ENCODE measurements at places on chromosomes 7 and 10.

DNA sequence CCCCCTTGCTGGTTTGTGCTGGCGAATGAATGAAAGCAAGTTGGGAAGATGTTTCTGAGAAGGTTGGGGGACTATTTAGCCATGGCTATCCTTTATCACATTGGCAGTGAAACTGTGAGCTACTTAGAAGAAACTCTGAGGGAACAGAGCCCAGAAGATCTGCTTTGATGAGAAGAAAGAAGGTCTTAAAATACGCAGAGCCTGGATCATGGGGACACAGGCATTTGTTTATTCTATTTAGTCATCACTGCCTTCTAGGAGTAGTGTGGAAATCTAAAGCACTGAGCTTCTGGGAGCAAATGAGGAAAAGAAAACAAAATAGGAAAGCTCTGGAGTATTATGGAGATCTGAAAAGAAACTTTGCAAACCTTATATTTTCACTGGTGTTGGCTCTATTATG is 28.5 kb downstream of the CPED1 start:
- DNase-seq, result no peak

- DNase-seq, result no peak
These were observed 521.1 kb upstream of the POT1 start for GRCh38 chr7:125450749-125451148.

DNA sequence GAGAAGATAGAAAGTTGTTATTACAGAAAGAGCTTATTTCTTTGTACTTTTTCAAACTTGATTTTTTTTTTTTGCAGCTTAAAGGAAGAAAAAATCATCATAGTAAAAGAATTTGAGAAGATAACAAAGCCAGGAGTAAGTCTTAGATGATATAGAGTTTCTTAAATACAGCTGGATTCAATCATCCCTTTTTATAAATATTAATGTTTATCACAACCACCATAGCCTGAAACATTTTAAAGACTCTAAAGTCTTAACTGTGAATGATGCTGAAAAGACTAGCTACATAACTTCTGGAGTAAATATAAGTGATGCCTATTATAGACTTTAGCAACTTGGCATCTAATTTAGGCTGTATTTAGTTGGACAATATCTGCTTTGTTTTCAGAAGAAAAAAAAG is 54.8 kb upstream of the FGL2 start:
- DNase-seq, result no peak

GRCh38 chr10:47268696-47269095 is 31.3 kb upstream of the GDF10 start:
- DNase-seq, result no peak

GRCh38 chr7:100167912-100168323 is 499 bp downstream of the GAL3ST4 start:
- DNase-seq, result no peak

- DNase-seq, result no peak
These were observed 424.8 kb upstream of the FZD8 start for GRCh38 chr10:36066850-36067249.

DNA sequence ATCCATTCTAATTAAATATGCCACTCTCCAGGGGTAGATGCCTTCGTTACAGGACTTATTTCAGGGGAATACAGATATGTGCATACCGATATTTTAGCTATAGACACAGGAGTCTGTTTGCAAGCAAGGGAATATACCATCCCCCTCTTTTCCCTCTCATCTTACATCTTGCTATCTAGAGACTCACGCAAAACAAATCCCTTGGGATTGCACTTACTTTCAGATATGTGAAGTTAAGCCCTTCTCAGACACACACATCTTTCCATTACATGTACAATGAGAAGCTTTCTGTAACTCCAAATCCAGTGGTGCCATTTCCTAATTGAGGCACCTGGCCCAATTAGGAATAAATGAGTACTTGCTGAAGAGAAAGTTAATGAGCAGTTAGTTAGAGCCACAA is 250.4 kb upstream of the FZD8 start:
- no peak for DNase-seq

DNA sequence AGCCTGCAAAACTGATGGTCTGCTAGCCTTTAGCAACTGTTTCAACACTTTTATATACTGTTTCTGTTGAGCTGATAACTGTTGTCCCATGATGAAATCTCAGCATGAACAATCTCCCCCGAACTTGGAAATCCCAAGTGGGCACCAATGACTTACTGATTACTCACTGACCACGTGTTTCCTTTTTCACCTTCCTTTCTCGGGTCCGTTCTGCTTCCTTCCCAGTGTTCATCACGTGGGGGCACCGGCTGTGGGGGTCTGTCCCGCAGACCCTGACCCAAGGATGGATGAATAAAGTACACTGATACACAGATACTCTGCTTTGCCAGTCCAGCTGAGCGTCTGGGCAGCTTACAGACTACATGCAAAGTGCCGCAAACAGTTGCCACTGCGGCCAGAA is 39.0 kb upstream of the RASGEF1A start:
- DNase-seq, result no peak

- no peak for DNase-seq
These were observed 21.5 kb downstream of the HSPA12A start for GRCh38 chr10:116720668-116721546.

DNA sequence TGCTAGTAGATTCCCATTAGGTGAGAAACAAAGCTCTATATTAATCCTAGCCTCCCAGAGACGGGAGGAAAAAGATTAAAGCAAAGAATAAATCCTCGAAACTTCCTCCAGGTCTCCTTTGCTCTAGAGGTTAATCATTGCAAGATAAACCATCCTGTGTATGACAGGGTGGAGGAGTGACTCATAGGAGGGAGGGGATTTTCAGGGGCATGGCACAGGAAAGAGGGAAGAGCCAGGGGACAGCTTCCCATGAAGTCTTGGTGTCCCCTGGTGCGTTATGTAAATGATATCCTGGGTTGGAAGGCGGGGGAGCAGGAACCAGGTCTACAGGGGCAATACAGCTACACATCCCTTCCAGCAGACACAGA is 780 bp downstream of the CYP3A5 start:
- no peak for DNase-seq

DNA sequence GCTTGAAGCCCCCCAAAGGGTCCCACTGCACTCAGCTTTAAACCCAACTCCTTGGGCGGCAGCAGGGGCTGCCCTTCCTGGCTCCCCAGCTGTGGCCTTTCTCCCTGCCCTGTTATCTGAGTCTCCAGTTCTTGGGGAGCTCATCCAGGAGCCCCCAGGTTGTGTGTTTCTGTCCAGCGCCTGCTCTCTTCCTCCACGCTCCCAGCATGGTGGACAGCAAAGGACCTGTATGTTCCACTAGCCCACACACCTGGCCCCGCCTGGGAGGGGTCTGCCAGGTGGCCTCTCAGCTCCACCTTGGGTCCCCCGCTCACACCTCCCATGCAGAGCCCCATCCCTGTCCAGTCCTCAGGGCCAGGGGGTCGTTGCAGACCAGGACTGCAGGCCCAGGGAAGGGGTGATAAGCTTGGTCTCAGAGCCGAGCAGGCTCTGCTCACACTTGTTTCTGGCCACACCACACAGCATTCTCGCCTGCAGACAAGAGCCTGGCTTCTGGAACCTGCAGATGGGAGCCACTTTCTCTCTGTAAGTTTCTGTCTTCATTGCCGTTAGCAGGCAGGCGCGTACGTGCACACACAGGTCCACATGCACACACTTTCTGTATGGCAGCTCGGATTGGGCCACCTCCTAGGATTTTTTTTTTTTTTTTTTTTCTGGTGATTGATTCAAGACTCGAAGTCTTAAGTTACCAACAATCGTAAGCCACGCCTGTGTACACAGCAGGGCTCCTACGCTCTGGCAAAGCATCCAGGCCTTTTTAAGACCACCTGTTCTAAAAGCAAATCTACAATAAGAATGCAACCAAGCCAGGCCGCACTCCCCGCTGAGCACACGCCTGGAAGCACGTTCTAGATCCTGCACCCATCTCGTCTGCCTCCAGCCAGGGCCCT is 104.6 kb downstream of the CYTH3 start:
- DNase-seq, result no peak

GRCh38 chr7:90516257-90516656 is 46.8 kb downstream of the PTTG1IP2 start:
- DNase-seq, result no peak

DNA sequence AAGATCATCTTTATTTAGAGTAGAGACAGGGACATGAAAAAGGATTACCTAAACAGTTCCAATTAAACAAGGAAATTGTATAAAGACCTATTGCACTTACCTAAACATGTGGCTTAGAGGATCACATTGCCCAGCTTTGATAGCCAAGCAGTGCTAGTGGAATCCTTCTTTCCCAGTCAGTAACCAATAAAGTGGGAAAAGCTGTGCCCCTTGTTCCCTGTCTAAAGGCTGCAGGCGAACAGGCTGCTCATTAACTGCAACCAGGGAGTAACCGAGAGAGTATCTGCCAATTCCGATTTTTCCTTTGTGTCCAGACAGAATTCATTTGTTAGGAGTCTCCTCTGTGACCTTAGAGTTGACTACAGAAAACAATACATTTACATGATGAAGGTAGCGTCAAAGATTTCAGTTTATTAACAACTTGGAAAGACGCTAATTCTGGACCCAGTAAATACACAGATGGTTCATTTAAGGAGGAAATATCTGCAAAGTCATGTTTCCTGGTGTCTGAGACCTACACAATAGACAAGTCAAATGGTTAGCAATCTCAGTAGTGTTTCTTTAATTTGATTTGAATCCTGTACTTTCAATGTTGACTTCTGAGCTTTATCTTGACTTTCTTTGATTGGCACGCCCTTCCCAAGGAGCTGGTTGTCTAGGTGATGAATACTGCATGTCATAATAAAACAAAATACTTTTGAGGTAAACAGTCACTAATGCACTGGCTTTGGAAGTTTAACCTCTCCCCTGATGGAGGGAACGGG is 57.3 kb upstream of the MET start:
- DNase-seq, result no peak

DNA sequence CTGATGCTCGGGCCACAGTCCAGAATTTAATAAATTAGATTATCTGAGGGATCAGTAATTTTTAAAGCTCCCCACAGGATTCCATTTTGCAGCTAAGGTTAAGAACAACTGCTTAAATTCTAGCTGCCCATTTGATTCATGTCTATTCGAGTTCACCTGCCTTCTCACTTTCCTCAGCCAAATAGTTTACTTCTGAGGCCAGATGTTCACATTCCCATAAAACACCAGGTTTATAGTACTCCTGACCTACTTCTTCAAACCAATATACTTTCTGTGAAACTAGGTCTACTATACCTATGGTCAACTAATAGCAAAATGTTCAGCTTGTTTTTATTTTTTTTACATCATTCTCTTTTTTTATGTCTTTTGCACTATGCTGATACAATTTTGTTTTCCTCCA is 86.3 kb downstream of the GPR158 start:
- no peak for DNase-seq

DNA sequence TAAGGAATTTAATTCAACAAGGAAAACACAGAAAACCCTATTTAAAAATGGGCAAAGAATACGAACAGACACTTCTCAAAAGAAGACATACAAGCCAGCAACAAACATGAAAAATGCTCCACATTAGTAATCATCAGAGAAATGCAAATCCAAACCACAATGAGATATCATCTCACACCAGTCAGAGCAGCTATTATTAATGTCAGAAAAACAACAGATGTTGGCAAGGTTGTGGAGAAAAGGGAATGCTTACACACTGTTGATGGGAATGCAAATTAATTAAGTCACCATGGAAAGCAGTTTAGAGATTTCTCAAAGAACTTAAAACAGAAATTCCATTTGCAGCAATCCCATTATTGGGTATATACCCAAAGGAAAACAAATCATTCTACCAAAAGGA is 55.2 kb downstream of the GCC1 start:
- DNase-seq, result no peak

DNA sequence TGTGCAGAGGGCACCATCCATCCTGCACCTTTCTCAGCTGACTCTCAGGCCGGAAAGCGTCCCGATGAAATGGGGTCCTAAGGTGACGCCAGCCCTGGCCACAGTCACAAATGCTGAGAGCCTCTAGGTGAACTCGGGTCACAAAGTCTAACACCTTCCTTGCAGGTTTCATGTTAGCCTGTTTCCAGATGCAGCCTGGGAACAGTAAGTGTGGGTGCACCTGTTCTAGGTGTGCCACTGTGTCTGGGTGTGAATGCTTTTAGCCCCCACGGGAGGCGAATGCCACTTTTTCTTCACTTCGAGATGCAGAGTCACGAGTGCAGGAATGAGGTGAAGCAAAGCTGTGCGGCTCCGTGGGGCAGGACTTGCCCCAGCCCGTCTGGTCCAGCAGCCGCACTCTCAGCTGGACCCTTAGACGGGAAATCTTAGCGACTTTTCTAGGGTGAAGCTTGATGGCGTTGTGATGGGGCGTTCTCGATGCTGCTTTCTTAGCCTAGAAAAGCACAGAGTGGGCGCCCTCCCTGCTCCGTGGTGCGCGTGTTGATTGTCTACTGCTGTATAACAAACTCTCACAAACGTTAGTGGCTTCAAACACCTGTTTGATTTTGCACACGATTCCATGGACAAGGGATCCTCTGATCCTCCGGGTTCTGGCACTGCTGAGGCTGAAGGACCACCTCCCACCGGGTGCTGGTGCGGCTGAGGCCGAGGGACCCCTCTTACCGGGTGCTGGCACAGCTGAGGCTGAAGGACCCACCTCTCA is 13.6 kb upstream of the VIPR2 start:
- DNase-seq, result no peak

GRCh38 chr10:50993771-50994251 is 80.5 kb upstream of the PRKG1 start:
- no peak for DNase-seq

GRCh38 chr10:110616493-110617033 is 27.6 kb upstream of the RBM20 start:
- DNase-seq, result no peak

DNA sequence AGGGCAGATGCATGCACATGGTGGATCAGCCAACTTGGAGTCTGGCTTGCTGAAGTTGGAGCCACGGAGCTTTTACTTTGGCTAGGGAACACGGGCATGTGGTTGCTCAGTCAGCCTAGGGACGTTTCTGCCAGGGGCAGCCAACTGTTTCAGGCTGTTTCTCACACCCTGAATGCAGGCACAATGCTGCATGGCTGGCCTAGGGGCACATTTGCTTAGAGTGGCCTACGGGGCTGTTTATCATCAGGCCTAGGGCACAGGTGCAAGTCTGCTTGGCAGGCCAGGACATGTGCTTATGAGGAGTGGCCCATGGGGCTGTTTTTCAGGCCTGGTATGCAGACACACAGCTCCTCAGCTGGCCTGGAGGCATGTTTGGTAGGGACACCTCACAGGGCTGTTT is 107.4 kb downstream of the GSAP start:
- no peak for DNase-seq

DNA sequence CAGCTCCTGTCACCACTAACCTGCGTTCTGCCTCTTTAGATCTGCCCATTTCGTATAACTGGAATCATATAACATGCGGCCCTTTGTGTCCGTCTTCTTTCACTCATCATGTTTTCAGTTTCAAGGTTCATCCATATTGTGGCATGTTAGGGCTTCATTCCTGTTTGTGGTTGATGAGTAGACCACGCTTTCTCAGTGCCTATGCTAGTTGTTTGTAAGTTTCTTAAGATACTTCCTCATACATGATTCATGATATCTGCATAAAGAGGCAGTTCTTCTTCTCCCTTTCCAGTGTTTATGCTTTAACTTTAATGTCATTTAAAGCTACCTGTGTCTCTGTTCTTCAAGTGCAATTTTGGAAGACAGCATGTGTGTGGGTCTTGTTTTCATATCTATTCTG is 79.5 kb upstream of the FAM20C start:
- DNase-seq, result no peak

- DNase-seq, result no peak
These were observed 189.2 kb downstream of the CAMK1D start for GRCh38 chr10:12538491-12538995.

GRCh38 chr7:69871213-69871885 is 273.1 kb downstream of the AUTS2 start:
- DNase-seq, result no peak

Data from stimulated activated CD4-positive, alpha-beta T cell treated with anti-CD3 and anti-CD28 coated beads, TNF-alpha, amount 100 ng/mL, for 1 hour (primary cell).